Lower lobe of right lung (tissue), 2 donors: ENCODE measurements at places on chromosomes 2 and 18. TPM values are rescaled to one million over a fixed set of nuclear protein-coding genes. Genes with fewer than 3 reads are reported as not detected.

The WDFY1 gene
- total RNA-seq = 45.5 TPM

DNA sequence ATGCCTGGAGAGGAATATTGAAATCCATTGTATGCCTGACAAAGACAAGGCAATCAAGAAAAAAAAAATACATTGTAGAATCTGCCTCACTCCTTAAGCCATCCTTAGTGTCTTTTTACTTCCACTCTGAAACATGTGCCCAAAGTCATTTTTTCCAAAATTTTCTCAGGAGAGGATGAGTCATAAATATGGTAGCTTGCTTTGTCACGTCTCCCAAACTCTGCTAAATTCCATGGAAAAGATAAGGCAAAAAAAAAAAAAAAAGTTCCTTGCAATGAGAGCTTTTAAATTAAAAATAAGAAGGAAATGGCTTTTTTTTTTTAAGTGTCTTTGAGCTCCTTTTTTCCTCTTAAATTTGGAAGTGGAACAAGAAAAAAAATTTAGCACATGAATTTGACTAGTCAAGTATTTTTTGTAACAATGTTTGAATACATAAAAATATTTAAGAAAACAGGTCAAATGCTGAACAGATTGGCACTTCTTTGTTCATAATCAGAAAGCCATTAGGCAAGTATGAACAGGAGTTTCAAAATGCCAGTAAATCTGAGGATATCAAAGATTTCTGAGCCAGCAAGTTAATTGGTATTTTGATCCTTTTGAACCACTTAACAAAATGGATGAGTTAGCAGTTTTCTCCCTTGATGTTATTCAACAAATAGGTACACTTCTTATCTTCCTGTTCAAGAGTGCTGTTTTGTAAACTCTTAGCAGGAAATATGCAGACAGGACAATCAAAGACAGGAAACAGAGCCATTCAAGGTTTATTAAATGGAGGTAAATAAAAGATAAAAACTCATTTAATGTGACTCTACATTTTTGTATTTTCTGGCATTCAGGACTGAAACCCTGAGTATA, 247.3 kb upstream of the SP5 start:
- no peaks in the 10 kb centered on the region for H3K36me3 ChIP-seq
- no peak for DNase-seq
- no peak overlapping the region for H3K4me3 ChIP-seq
- H3K27me3 ChIP-seq = no peaks in the 10 kb centered on the region
- no peaks in the 10 kb centered on the region for H3K4me1 ChIP-seq
- no peak overlapping the region for H3K27ac ChIP-seq

The CFAP65 gene
- 7.6 TPM for total RNA-seq

- no peaks in the 10 kb centered on the region for H3K27me3 ChIP-seq
- no peaks in the 10 kb centered on the region for H3K4me1 ChIP-seq
- no peak for DNase-seq
These were observed 552.8 kb upstream of the PKDCC start for GRCh38 chr2:41495050-41495449.

GRCh38 chr2:182642328-182642727, 73.7 kb upstream of the DNAJC10 start:
- H3K36me3 ChIP-seq = no peaks in the 10 kb centered on the region
- DNase-seq = peak; percentile 70
- no peaks in the 10 kb centered on the region for H3K4me1 ChIP-seq
- no peak overlapping the region for H3K4me3 ChIP-seq
- H3K27ac ChIP-seq = no peak overlapping the region

- H3K4me3 ChIP-seq = no peak overlapping the region
- DNase-seq = no peak
- H3K4me1 ChIP-seq = no peaks in the 10 kb centered on the region
- no peaks in the 10 kb centered on the region for H3K36me3 ChIP-seq
These were observed 70.6 kb upstream of the ASAP2 start for GRCh38 chr2:9135822-9136558.

GRCh38 chr2:174300114-174300513, 34.6 kb upstream of the SP9 start:
- H3K27me3 ChIP-seq = no peaks in the 10 kb centered on the region
- DNase-seq = no peak
- H3K36me3 ChIP-seq = no peaks in the 10 kb centered on the region
- no peaks in the 10 kb centered on the region for H3K4me1 ChIP-seq

DNA sequence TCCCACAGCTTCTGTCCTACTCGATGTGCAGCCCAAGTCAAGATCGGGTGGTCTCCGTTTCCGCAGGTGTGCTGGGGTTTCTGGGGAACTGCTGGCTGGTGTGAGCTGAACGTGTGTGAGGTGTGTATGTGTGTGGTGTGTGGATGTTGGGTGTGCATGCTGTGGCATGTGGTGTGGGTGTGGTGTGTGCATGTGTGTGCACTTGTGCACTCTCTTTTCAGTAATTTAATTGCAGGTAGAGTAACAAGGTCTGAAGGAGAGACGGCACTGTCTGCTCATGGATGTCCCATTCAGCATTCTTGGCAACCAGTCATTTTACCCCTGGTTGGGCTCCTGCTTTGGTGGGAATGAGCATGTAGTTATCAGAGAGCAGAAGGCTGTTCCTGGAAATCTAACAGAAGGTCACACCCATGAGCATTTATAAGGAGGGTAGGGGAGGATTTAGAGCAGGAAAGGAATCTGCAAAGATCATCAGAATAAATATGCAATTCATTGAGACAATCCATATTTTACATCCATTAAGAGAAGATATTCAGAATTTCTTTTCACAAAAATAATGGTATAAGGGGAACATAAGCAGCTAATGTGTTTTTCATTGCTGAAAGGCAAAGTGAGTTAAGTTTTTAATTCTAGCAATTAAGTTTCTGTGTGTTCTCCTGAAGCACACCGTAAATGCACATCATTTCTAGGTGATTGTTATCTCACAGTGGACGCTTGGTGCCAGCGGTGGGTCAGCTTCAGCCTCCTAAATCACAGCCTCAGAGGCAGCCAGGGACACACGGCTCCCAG, 60.7 kb downstream of the ADI1 start:
- no peak overlapping the region for H3K4me3 ChIP-seq
- no peak overlapping the region for H3K27ac ChIP-seq
- peaks cover 7% of the 10 kb centered on the region for H3K4me1 ChIP-seq
- no peak for DNase-seq
- H3K27me3 ChIP-seq = no peaks in the 10 kb centered on the region
- peaks cover 66% of the 10 kb centered on the region for H3K36me3 ChIP-seq

DNA sequence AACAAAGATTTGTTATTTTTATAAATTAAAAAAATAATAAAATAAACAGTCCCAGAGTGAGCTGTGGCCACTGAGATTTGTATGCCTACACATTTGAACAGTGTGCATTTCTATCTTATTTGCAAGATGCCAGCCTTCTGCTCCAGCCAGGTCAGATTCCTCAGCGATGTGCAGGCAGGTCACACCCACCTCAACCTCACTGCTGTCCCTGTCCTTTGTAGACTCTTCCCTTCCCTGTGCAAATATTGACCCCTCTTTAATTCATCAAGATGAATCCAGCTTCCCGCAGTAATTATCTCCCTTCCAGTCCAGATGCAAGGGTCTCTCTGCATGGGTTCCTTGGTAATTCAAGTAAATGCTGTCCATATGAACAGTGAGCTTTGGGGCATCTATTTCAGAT, 256.2 kb downstream of the PIEZO2 start:
- no peak overlapping the region for H3K27ac ChIP-seq
- no peak for DNase-seq
- no peaks in the 10 kb centered on the region for H3K36me3 ChIP-seq
- H3K27me3 ChIP-seq = no peaks in the 10 kb centered on the region

The CRYGD gene
- not detected for total RNA-seq

- no peak overlapping the region for H3K4me3 ChIP-seq
- peaks cover 7% of the 10 kb centered on the region for H3K4me1 ChIP-seq
- no peaks in the 10 kb centered on the region for H3K27me3 ChIP-seq
- H3K27ac ChIP-seq = no peak overlapping the region
- DNase-seq = no peak
These were observed 39.5 kb upstream of the SLC14A1 start for GRCh38 chr18:45684341-45685115.

- H3K4me1 ChIP-seq = no peaks in the 10 kb centered on the region
- H3K27ac ChIP-seq = no peak overlapping the region
- no peaks in the 10 kb centered on the region for H3K27me3 ChIP-seq
- H3K36me3 ChIP-seq = no peaks in the 10 kb centered on the region
- DNase-seq = no peak
- no peak overlapping the region for H3K4me3 ChIP-seq
These were observed 10.4 kb upstream of the MAP4K3 start for GRCh38 chr2:39447266-39448168.

GRCh38 chr2:37459095-37459981, 114.9 kb downstream of the QPCT start:
- no peak for DNase-seq
- peaks cover 25% of the 10 kb centered on the region for H3K4me1 ChIP-seq
- H3K27ac ChIP-seq = peak overlapping the region; percentile 59

- no peaks in the 10 kb centered on the region for H3K4me1 ChIP-seq
- DNase-seq = no peak
- H3K27ac ChIP-seq = no peak overlapping the region
- H3K36me3 ChIP-seq = no peaks in the 10 kb centered on the region
- no peak overlapping the region for H3K4me3 ChIP-seq
These were observed 64.1 kb upstream of the ACVR1C start for GRCh38 chr2:157692768-157693167.

The ASB1 gene
- 20.7 TPM for total RNA-seq

GRCh38 chr18:3466872-3467271, 16.9 kb downstream of the TGIF1 start:
- H3K36me3 ChIP-seq = no peaks in the 10 kb centered on the region
- DNase-seq = no peak
- no peak overlapping the region for H3K27ac ChIP-seq
- H3K27me3 ChIP-seq = no peaks in the 10 kb centered on the region

The MRO gene
- total RNA-seq = 0.44 TPM

The CNDP1 gene
- total RNA-seq = not detected

DNA sequence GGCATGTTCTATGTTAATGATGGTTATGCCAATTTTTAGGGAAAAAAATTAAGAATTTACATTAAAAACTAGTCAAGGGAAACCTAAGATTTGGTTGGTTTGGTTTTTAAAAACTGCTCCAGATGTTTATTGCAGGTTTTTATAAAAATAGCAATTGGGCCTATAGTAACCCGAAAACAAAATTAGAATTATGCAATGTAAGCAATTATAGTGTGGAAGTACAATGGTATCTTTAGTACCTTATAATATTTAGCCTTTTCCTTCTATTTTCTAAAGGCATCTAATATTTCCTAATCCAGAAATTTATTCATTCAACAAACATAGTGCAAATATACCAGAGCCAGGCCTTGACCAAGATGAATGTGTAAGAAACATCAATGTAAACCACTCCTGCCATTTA, 27.3 kb downstream of the CACNB4 start:
- H3K4me3 ChIP-seq = no peak overlapping the region
- H3K4me1 ChIP-seq = no peaks in the 10 kb centered on the region
- DNase-seq = no peak
- H3K27me3 ChIP-seq = no peaks in the 10 kb centered on the region
- H3K36me3 ChIP-seq = no peaks in the 10 kb centered on the region

DNA sequence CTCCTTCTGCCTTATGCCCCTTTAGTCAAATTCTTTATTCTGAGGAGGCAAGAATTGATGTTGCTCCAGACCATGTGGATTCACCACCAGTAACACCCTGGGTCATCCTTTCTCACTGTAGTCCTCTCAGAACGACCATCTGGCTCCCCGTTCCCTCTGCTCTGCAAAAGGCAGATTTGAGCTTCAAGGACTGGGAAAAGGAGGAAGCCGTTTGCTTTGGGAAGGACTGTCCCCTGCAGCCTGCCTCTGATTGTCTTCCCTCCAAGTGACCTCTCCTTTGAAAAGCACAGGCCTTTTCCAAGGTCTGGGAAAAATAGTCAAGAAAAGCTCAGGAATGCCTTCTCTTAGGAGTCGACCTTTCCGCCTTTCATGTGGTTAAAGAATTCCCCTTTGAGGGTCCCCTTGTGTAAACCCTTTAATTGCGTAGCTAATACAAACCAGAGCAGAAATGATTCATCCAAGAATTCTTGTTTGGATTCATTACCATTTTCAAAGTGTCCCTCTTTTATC, 130.1 kb upstream of the COPS8 start:
- no peak overlapping the region for H3K27ac ChIP-seq
- H3K27me3 ChIP-seq = no peaks in the 10 kb centered on the region
- no peaks in the 10 kb centered on the region for H3K36me3 ChIP-seq
- no peak for DNase-seq
- H3K4me1 ChIP-seq = no peaks in the 10 kb centered on the region
- no peak overlapping the region for H3K4me3 ChIP-seq

The PTMA gene
- 729 TPM for total RNA-seq

- H3K36me3 ChIP-seq = no peaks in the 10 kb centered on the region
- no peak for DNase-seq
- H3K4me3 ChIP-seq = no peak overlapping the region
- H3K27ac ChIP-seq = no peak overlapping the region
These were observed 90.6 kb downstream of the GFPT1 start for GRCh38 chr2:69296421-69296820.
